Activated T-helper 1 cell treated with anti-CD3 and anti-CD28 coated beads, Interleukin-12 subunit alpha, Interleukin-12 subunit beta, Interleukin-2, Interleukin-4 antibody, amounts not matched to agents 30 ng/mL and 10 ng/mL and 1 ng/mL, durations not matched to agents 14 hours and 24 hours and 36 hours (primary cell): ENCODE measurements at places on chromosomes 16 and 17. TPM values are rescaled to one million over a fixed set of nuclear protein-coding genes. Genes with fewer than 3 reads are reported as not detected.

The PLA2G10 gene
- total RNA-seq, result not detected in 2 replicates

DNA sequence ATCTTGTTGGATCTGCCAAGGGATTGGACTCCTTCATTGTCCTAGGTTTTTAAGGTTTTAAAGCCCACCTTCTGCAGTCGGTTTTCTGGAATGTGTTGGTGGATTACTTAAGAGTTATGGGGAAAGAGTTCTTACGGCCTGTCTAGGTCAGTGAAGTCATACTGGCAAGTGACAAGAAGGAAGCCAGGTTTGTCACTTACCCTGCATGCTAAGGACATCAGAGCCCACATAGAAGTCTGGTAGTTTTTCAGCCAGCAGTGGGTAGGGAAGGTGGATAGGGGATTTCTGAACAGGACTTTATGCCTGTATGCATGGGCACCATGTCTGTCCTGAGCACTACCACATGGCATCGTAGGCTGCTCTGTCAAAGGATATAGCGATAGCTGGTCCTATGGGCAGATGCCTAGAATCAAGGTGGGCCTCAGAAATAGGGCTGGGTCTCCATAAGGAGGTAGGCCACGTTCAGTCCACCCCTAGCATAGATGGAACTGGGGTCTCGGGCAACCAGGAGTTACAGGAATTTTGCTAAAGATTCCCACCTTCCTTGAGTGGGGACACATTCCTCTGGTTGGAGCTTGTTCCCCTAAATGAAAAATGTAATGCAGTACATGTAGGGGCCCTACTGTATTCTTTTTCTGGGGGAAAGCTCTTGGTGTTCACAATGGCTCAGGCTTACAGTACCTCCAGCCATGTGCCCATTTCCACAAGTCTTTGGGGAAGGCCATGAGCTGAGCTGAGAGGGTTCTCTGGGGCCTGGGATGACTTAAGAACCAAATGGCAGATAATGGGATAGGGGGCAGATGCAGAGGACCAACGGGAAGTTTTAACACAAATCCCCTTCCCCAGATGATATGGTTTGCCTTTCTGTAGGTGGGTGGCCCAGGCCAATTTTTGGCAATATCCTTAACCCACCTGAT, 27.5 kb downstream of the TRPV2 start:
- no peak for DNase-seq

The COQ9 gene
- total RNA-seq, result 51.2 and 51.6 TPM in 2 replicates

- no peak for DNase-seq
Observed at GRCh38 chr16:23406024-23406423, 47.0 kb downstream of the COG7 start.

The PRPF8 gene
- total RNA-seq, result 405 and 410 TPM in 2 replicates

DNA sequence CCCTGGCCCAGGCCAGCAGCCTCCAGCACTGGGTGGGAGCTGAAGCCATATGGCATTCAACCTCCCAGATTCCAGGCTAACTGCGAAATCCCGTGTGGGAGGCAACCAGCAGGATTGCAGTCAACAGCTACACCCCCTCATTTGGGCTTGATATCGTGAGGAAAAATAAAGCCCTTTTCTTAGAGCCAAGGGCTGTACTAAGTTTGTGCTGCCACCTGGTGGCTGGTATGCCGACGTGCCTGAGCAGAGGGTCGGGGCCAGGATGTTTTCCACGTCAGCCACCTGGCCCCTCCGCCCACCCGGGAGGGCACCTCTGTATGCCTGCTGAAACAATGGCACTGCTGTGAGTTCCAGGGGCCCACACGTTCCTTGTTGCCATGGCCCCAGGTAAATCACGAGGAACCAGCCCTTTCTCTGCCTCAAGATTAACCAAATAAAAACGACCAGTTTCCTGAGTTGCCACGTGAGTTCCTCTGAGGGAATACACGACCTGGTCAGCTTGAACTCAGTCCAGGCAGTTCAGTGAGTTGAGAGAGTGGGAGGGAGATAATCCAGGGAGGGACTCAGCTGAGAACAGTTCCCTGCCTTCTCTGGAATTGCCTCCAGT, 9.0 kb downstream of the TMEM98 start:
- DNase-seq, result peak; percentile 36

The ABCC11 gene
- total RNA-seq, result not detected in 2 replicates

- DNase-seq, result no peak
Observed at GRCh38 chr16:23699100-23699499, 13.9 kb downstream of the ERN2 start.

- no peak for DNase-seq
Observed at GRCh38 chr16:50247123-50247905, 19.0 kb upstream of the ADCY7 start.

The ASGR2 gene
- total RNA-seq, result not detected in 2 replicates

DNA sequence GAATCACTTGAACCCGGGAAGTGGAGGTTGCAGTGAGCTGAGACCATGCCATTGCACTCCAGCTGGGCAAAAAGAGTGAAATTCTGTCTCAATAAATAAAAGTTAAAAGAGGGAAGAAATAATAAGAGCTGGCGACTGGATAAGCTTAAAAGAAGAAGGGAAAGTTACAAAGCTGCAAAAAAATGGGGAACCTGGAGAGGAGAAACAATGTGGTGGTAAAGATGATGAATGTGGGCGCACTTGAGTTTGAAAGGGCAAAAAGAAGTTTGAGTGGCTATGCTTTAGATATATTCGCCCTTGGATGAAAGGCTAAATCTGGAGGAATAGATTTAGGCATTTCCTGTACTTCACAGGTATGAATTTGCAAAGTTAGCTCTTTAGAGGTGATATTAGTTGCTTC, 53.0 kb upstream of the YPEL2 start:
- no peak for DNase-seq

The NOTUM gene
- 1.5 and 2.4 TPM in 2 replicates for total RNA-seq

GRCh38 chr17:64240741-64241347, 22.2 kb downstream of the TEX2 start:
- DNase-seq, result no peak

The CLDN7 gene
- 0.15 and 0.60 TPM in 2 replicates for total RNA-seq

GRCh38 chr16:79071424-79071823, 529.1 kb downstream of the MAF start:
- no peak for DNase-seq

GRCh38 chr17:17783116-17783824, 53.5 kb downstream of the SREBF1 start:
- DNase-seq, result peak; percentile 47

- no peak for DNase-seq
Observed at GRCh38 chr17:17494870-17495535, 1.2 kb downstream of the RASD1 start.

DNA sequence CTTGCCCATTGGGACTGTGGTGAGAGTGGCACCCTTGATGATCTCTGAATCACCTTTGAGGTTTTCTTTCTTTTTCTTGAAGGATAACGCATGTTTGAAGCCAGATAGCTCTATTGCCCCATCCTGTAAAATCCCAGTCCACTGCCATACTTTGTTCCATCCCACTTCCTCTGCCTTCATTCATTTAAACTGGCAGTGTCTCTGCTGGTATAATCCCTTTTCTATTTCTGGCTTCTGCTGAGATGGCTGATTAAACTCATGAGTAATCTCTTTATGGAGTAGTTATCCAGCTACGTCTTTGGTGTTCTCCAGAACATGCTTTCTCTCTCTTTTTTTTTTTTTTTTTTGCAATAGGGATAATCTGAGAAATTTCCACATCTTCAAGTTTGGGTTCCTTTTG, 656.5 kb upstream of the SALL1 start:
- no peak for DNase-seq

The CNTROB gene
- 53.5 and 54.7 TPM in 2 replicates for total RNA-seq

DNA sequence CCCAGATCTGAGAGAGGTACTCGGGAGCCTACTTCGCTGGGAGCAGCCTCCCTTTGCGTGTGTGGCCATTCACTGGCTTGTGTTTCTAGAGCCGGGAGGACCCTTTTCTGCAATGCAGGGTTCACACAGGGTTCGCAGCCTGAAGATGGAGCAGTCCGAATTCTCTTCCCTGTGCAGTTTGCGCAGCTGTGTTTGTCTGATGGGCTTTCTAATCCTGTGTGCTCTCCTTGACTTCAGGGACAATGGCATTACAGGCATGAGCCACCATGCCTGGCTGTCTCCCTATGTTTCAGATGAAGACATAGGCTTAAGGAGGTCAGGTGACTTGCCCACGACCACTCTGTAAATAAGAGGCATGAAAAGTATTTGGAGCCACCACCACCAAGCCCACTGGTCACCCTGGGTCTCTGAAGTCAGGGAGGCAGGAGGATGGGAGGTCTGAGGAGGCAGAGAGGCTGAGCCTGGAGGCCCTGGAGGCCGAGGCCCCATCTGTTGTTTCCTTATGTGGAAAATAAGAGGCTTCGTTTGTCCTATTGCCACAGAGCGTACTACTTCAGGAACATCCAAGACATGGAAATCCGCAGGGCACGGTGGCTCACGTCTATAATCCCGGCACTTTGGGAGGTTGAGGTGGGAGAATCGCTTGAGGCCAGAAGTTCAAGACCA, 5.0 kb upstream of the STH start:
- DNase-seq, result no peak

DNA sequence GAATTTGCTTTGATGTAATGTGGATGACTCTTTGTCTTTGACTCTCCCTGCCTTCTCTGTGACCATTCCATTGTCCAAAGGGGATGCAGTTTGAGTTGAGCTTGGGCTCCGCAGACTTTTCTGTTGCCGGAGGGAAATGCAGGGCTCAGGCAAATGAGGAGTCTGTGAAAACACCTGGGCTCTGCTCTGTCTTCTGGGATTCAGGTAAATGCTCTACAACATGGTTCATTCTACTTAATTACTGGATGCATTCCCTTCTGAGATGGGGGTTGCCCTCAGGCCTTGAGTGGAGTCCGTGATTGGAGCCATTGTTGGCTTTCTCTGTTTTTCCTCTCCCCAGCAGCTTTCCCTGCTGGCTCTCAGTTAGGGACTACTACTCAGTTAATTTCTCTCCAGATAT, 26.4 kb upstream of the SPNS2 start:
- DNase-seq, result no peak

- DNase-seq, result no peak
Observed at GRCh38 chr16:22659933-22660332, 149.2 kb downstream of the NPIPB5 start.

DNA sequence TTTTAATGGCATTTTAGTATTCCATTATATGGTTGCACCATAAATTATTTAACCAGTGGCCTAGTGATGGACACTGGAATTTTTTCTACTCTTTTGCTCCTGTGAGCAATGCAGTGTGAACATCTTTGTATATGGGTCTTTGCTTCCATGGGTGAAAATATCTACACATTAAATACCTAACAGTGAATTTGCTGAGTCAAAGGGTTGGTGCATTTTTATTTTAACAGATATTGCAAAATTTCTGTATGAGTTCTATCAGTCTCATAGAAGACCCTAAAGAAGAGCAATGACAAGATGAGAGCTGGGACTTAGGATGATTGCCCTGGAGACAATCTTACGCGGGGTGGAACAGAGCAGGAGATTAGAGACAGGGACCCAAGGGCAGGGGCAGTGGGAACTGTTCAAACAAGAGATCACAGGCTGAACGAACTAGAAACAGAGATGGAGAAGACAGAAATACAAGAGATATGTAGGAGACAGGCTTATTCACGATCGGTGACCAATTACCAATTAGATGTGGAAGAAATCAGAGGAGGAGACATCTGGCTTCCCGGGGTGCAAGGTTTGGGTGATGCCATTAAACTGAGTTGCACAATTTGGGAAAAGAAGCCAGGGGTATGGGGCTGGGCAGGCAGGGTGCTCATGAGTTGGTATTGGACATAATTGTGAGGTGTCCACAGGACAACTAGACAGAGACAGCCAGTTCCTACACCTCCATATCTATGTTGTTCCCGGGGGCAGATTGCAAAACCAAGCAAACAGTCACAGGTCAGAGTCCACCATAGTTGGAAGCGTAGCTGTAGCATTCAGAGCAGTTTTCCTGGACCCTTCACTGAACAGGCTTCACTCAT, 39.9 kb upstream of the LONP2 start:
- DNase-seq, result no peak

- DNase-seq, result no peak
Observed at GRCh38 chr16:1923299-1924034, 5.3 kb upstream of the HS3ST6 start.

The EXOC3L1 gene
- 0.34 TPM in 1 of 2 replicates, not detected in the other for total RNA-seq

- no peak for DNase-seq
Observed at GRCh38 chr17:1978396-1978949, 46.7 kb downstream of the RTN4RL1 start.
